ENCODE measurements at places on chromosomes 3 and 15.

DNA sequence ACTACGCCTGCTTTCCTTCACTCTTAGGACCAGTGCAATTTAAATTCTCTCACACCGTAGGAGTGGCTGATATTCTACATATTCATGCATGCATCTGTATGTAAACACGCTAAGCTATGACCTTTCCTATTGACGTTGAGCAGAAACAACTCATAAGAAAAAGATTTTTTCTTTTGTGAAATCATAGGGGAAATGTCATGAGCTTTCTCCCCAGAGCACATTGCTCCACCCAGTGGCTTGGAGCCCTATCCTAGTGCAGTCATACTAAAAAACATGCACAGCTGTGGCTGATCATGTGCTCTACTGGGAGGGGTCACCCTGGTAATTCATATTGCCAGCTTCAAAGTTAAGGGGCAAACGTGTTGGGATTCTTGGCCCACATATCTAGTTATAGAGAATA is 1.8 kb upstream of the MESD start:
- DNase-seq, result no peak

GRCh38 chr15:62291262-62291661 is 126.2 kb upstream of the C2CD4B start:
- no peak for DNase-seq

GRCh38 chr3:151282921-151283320 is 4.6 kb upstream of the P2RY14 start:
- DNase-seq, result peak; percentile 29

GRCh38 chr3:168044049-168044448 is 51.7 kb downstream of the GOLIM4 start:
- DNase-seq, result no peak

GRCh38 chr3:196273655-196274054 is 13.9 kb downstream of the PCYT1A start:
- DNase-seq, result no peak

- no peak for DNase-seq
These were observed at the start of gene C3orf52 for GRCh38 chr3:112086076-112086854. C3orf52 (plus strand) TSS chr3:112086389; CDS start chr3:112086408, 19 bp downstream.

- no peak for DNase-seq
These were observed 29.3 kb downstream of the LRRC2 start for GRCh38 chr3:46536758-46537157.

GRCh38 chr3:123419181-123419849 is 29.6 kb downstream of the ADCY5 start:
- DNase-seq, result no peak

Data from smooth muscle cell of the brain vasculature (primary cell).